Activated naive CD8-positive, alpha-beta T cell treated with anti-CD3 and anti-CD28 coated beads, Interleukin-2, amount 50 U/mL, for 24 hours (primary cell): ENCODE measurements at places on chromosomes 5 and 9.
A peak's percentile ranks its signal among the peaks of the same experiment; 100 is the strongest.

DNA sequence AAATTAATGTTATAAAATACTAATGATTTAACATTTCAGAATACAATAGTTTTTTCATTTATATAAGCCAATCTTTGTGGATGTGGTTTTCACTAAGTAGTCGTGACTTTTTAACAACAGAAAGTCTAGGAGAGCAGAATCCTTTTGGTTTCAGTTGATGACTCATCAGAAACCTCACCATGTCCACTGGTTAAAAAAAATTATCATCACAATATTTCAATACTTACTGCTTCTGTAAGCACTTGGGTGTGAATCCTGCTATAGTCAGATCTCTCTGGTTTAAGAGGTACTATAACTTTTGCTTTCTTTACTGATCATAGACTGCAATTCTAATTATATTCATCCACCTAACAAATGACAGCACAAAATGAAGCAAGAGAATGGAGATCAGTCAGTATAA, 77.2 kb downstream of the MRPS30 start:
- H3K27ac ChIP-seq, result no peak overlapping the region
- no peaks in the 10 kb centered on the region for H3K36me3 ChIP-seq
- DNase-seq, result no peak
- peaks cover 9% of the 10 kb centered on the region for H3K4me1 ChIP-seq
- no peak overlapping the region for H3K4me3 ChIP-seq
- no peaks in the 10 kb centered on the region for H3K27me3 ChIP-seq

DNA sequence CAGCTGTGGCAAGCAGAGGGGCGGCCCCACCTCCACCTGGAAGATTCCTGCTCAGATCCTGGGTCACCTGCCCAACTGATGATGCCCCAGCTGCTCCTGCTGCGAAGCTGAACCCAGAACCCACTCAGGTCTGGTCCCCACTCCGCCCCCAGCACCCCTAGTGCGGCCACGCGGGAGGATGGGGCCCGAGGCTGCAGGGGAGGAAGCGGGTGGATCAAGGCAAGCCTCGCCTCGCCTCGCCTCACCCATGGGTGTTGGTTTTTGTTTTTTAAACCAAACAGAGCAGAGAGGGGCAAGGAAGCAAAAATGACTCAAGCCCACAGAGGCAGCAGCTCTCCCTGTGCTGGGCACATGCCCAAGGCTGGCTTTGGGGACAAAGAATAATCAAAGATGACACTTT, 23.2 kb downstream of the ABO start:
- no peak overlapping the region for H3K4me3 ChIP-seq
- H3K27ac ChIP-seq, result no peak overlapping the region
- H3K27me3 ChIP-seq, result peaks cover 9% of the 10 kb centered on the region
- no peaks in the 10 kb centered on the region for H3K4me1 ChIP-seq

- peak overlapping the region; percentile 75 for H3K27ac ChIP-seq
- H3K4me1 ChIP-seq, result peaks cover 36% of the 10 kb centered on the region
- no peaks in the 10 kb centered on the region for H3K36me3 ChIP-seq
- H3K27me3 ChIP-seq, result no peaks in the 10 kb centered on the region
These were observed 14.3 kb upstream of the JADE2 start for GRCh38 chr5:134510970-134511795.

GRCh38 chr9:121478816-121479676, 20.6 kb downstream of the GGTA1 start:
- H3K36me3 ChIP-seq, result no peaks in the 10 kb centered on the region
- DNase-seq, result no peak
- H3K4me3 ChIP-seq, result no peak overlapping the region
- no peaks in the 10 kb centered on the region for H3K27me3 ChIP-seq
- H3K27ac ChIP-seq, result no peak overlapping the region

- H3K27me3 ChIP-seq, result no peaks in the 10 kb centered on the region
- H3K4me1 ChIP-seq, result peaks cover 19% of the 10 kb centered on the region
- DNase-seq, result no peak
- H3K36me3 ChIP-seq, result peaks cover 49% of the 10 kb centered on the region
These were observed 16.6 kb downstream of the SQSTM1 start for GRCh38 chr5:179837076-179838011.

GRCh38 chr9:102047549-102047948, 309.1 kb upstream of the GRIN3A start:
- no peaks in the 10 kb centered on the region for H3K27me3 ChIP-seq
- no peak for DNase-seq
- no peak overlapping the region for H3K27ac ChIP-seq
- peaks cover 37% of the 10 kb centered on the region for H3K4me1 ChIP-seq

DNA sequence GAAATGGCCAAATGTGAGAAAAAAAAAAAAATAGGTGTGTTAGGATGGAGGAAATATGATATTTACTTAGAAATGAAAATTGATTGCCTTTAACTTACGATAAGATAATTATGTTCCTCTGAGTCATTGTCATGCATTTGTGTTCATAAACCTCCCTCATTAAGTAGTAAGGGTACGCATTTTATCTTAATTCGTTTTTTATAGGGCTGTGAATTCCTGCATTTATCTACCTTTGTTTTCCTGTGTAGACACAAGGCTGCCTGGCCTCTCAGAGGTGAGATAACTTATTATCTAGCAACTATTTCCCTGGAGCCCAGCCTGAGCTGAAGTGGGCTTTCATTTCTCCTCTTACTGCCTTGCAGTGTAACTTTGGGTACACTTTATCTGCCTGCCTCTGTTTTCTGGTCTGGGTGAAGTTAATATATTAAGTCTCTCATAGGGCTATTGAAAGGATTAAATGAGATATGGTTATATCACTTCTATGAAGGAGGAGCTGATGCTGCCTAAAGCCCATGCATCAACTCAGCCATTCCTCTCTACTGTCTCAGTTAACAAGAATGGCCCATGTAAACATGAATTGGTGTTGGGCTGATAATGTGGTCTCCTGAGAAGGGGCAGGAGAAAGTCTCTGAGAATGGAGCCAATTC, 103.8 kb upstream of the KLF4 start:
- H3K4me3 ChIP-seq, result no peak overlapping the region
- no peak overlapping the region for H3K27ac ChIP-seq
- H3K36me3 ChIP-seq, result no peaks in the 10 kb centered on the region
